ENCODE measurements at places on chromosomes 6 and 20. TPM values are rescaled to one million over a fixed set of nuclear protein-coding genes. Genes with fewer than 3 reads are reported as not detected.
A peak's percentile ranks its signal among the peaks of the same experiment; 100 is the strongest.

Gene FAM209B
- polyA plus RNA-seq, result not detected

Gene TINAG
- polyA plus RNA-seq, result not detected

Gene HLA-DQB1
- 5.5 TPM for polyA plus RNA-seq

Gene PI16
- polyA plus RNA-seq, result 37.6 TPM

Gene TSHZ2
- polyA plus RNA-seq, result 7.9 TPM

- DNase-seq, result no peak
These were observed 42.2 kb upstream of the TGM6 start for GRCh38 chr20:2338411-2339066.

DNA sequence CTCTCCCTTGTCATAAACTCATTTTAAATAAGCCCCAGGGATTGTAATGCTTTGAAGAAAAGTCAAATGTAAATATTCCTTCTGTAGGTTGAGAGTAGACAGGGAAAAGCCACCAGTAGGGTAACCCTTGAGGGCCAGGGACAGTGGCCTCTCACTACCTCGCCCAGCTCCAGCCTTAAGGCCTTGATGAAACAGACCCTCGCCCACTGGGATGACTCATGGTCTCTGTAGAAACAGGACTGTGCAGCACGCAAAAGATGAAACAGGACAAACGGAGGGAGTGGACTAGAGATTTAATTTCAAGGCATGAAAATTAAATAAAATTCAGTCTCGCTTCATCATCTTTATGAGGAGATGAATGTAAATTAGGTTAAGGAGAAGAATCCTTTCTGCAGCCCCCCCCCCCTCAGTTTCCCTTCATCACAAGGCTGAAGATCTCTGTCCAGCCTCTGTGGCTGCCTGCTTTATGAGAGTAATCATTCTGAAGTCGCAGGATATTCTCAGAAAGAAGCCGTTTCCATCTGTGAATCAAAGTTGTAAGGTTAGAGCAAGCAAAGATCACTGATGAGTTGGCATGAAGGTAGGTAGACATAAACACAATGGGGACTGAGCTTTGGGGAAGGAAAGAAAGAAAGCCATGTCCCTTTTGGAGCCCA is 60.4 kb downstream of the TMEM200A start:
- DNase-seq, result no peak

GRCh38 chr6:35550437-35550836 is 37.7 kb upstream of the TULP1 start:
- DNase-seq, result no peak

DNA sequence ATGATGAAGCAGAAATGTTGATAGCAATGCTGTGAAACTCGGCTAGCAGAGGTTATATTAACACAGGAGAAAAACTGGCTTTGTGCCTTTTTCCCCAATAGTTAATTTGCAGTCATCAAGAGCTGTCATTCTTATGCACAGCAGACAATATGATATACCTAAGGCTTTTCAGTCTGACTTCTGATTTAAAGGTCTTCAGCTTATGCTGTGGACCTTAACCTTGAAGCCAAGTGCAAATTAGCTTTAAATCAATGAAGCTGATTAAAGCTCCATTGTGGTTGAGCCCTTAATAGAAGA is 171.6 kb upstream of the ID4 start:
- no peak for DNase-seq

DNA sequence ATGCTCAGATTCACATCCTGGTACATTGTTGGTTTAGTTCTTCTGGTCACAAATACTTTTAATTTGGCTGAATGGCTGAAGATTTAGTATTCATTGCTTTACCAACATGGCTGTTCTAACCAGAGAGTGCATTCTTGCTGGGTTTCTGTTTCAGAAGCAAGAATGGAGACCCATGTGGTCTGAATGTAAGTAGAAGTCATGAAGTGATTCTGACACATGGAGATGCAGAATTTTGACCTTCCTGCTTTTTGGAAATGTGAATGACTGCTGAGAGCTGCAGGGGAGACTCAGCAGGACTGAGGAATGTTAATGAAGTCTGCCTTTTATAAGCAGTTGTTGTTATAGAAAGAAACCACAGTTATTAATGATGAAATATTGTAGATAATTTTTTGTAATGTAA is 576.1 kb upstream of the MARCKS start:
- no peak for DNase-seq

DNA sequence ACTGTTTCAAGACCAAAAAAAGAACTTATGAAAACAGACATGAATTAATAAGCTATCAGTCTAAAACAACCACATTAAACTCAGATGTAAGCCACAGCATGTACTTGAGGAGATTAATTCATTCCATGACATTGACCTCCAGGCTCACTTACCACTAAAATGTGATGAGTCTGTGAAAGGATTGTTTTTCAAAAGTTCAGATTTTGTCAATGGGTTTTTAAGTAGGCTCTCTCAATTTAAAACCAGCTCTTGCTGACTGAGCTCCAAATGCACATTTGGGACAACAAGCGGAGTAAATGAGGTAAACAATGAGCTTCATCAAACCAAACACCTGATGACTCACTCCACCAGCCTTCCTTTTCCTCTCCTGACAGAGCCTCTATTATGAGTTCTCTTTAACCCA is 197.0 kb downstream of the SIM1 start:
- DNase-seq, result no peak

DNA sequence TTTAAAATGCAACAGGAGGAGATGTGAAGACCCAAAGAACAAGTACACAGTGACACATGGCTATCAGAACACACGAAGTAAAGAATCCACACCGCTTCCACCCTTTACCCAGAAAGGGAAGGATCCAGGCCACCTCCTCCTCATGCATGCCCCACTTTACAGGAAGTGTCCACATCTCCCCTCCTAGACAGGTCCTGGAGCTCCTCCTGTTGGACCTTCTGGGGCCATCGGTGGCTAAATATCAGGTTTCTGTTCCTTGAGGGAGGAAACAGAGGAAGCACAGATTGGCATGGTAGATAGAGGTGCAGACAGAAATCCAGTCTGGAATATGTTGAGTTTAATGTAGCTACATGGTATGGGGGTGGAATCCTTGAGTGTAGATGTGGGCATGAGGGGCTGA is 10.9 kb downstream of the NINL start:
- DNase-seq, result no peak

DNA sequence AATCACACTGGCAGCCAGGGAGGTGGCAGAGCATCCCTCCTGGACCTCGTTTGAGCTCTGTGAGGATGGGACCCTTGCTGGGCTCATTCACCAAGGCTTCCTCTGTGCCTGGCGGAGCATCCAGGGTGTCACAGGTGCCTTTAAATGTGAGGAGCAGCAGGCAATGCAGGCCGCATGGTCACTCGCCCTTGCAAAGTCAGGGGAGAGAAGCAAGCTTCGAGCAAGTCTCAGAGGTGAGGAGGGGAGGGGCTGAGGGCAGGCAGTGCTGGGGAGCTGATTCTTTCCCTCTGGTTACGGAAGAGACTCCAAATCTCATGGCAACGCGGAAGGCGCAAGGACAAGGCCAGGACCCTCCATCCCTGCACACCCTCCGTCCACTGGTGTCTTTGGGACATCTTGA is 182.7 kb upstream of the PMEPA1 start:
- no peak for DNase-seq

DNA sequence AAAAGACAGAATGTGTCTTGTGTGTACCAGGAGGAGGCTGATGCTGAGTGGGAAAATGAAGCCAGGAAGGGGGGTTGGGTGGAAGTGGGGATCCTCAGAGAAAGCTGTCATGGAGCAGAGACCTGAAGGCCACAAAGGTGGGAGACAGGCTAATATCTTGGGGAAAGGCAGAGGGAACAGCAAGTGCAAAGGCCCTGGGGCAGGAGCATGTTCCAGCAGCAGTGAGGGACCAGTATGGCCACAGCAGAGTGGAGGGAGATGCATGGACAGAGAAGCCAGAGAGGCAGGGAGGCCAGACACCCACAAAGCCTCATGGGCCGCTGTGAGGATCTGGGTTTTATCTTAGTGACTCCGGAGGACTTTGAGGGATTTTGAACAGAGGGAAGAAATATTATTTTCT is 254.2 kb upstream of the SULF2 start:
- no peak for DNase-seq

DNA sequence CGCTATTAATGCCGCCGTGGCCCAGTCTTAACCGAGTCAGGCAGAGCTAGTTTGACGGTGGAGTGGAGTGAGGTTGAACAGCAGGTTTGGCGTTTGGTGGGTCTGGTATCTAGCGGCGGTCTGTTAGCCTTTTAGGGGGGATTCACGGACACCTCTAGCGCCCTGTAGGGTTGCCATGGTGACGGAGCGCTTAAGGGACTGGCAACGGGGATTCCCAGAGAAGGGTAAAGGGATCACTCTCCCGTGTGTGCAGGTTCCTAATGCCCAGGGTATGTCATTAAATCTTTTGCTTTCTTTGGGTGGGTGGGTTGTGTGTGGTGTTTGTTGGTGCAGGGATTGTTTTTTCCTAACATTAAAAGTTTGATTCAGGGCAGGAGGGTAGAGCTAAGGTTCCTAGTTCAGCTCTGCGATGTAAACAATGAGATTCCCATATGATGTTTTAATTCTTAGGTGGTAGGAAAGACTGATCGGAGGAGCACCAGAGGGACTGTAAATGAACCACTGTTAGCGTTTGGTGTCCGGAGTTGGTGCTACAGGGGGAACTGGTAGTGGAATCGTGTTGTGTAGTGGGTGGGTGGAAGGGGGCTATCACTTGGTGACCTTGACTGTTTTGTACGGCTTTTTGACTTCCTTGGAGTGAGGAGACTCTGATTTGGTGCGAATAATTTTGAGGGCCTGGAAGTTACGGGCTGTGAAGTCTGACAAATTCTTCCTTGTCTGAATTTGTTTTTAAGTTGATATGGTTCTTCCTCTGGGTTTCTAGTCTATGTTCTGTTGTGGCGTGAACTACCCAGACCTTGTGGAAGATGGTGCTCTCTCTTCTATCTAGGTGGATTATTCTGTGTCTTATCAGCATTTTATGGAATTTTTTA is 5.0 kb downstream of the BRD2 start:
- peak; percentile 37 for DNase-seq
